ENCODE measurements at places on chromosomes 13 and 19.

- DNase-seq, result peak; percentile 61
Observed at GRCh38 chr19:925526-926322, at the start of gene ARID3A. Gene ARID3A (plus strand): TSS chr19:926035. CDS start chr19:929529, 3,494 bp downstream.

GRCh38 chr19:5624018-5624663 is 1.3 kb downstream of the SAFB start:
- DNase-seq, result peak; percentile 15

GRCh38 chr13:48448959-48449614 is 36.2 kb upstream of the LPAR6 start:
- DNase-seq, result no peak

GRCh38 chr13:19181021-19181620 is 503 bp downstream of the TUBA3C start:
- DNase-seq, result no peak

DNA sequence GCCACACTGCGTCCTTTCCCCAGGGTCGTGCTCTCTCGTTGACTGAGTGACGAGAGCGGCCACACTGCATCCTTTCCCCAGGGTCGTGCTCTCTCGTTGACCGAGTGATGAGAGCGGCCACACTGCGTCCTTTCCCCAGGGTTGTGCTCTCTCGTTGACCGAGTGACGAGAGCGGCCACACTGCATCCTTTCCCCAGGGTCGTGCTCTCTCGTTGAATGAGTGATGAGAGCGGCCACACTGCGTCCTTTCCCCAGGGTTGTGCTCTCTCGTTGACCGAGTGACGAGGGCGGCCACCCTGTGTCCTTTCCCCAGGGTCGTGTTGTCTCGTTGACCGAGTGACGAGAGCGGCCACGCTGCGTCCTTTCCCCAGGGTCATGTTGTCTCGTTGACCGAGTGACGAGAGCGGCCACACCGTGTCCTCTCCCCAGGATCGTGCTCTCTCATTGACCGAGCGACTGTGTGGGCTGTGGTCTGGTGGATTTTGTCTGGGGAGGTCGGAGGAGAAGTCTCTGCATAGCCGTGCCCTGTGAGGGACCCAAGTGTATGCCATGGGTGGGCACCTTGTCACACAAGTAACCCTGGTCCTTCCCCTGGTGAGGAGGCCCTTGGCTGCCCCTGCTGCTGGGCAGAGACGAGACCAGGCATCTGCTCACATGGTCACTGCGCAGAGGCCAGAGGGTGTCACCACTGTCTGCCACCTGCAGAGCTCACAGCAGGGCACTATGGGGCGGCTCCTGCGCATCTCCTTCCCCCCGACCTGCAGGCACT is 107.7 kb downstream of the KDM4B start:
- no peak for DNase-seq

DNA sequence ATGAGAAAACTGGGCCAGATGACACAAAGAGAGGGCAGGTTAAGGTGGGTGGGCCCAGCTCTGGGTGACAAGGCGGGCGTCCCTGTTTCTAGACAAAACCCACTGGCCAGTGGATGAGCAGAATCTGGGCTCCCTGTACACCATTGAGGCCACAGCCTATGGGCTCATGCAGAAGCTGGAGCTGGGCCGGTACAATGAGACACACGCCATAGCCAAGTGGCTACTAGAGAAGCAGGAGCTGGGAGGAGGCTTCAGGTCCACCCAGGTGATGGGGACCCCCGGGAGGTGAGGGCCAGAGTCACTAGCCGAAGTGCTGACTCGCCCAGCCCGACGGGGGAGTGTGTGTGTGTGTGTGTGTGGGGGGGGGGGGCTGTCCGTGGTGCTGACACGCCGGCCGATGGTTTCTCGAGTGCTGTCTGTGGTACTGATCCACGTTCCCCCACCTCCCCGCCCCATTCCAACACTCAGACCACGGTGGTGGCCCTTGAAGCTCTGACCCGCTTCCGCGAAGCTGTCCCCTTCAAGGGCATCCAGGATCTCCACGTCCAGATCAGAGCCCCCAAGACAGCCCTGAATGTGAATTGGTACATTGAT is 24.3 kb upstream of the SHFL start:
- DNase-seq, result no peak

DNA sequence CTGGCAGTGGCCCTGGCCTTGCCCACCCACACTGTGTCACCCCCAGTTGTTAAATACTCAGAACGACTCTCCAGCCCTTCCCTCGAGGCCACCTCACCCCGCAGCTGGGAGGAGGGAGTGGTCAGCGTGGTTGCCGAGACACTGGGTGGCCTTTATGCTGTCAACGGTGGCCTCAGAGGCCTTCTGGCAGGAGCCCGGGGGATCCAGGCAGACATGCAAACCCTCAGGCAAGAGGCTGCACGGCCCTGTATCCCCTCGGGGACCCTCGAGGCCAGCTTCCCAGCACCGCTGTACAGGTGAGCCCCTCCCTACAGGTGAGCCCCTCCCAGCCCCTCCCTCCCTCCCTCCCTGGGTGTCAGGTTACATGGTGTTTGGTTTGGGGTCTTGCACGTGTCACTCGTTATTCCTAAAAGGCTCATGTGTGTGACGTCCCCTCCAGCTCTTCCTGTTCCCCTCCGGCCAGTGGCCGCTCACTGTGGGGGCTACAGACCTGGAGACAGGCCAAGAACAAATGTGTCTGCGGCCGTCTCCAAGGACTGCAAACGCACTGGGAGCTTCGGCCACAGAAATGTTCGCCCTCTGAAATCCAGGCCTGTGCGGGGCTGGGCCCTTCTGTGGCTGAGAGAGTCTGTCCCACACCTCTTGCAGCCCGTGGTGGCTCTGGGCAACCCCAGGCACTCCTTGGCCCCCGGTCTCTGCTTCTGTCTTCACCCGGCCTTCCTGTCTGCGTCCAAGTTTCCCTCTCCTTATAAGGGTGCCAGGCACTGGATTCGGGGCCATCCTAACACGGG is at the start of gene TEKTIP1:
TSS of gene TEKTIP1 (plus strand) at position 210 of the 791 bp plus-strand sequence. CDS start at position 214, 4 bp downstream.
- DNase-seq, result no peak
